ENCODE measurements at places on chromosomes 11 and 22.

DNA sequence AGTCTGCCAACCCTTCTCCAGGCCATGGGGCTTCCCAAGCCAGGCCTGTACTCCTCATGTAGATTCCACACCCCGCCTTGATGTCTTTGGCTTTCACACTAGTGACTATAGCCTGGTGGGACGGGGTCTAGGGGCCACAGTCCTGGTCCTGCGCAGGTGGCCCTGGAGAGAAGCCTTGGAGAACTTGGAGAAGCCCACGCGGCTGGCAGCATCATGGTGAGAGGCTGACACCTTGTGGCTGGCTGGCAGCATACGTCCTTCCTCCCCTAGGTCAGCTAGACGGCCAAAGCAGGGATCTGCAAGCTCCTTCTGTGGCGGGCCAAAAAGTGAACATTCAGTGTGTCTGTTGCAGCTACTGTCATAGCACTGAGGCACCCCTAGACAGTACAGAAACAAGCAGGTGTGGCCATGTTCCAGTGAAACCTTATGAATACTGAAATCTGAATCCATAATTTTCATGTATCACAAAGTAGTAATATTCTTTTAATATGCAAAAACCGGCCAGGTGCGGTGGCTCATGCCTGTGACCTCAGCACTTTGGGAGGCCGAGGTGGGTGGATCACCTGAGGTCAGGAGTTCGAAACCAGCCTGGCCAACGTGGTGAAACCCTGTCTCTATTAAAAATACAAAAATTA lies 42.0 kb downstream of the FAM83F start:
- no peak for DNase-seq

GRCh38 chr11:36488096-36488495 lies 22.0 kb downstream of the TRAF6 start:
- no peak for DNase-seq

DNA sequence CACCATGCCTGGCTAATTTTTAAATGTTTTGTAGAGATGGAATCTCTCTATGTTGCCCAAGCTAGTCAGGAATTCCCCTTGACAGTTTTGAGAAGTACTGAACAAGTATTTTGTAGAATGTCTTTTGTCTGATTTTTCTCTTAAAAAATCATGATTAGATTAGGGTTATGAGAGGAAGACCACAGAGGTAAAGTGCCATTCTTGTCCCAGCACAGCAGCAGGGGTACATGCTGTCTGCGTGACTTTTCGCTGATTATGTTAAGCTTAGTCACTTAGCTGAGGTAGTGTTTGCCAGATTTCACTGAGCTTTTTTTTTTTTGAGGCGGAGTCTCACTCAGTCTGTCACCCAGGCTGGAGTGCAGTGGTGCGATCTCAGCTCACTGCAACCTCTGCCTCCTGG lies 13.6 kb upstream of the NUP160 start:
- DNase-seq: no peak

- DNase-seq: no peak
Measured at GRCh38 chr11:61460474-61460881, 30.6 kb downstream of the SDHAF2 start.

DNA sequence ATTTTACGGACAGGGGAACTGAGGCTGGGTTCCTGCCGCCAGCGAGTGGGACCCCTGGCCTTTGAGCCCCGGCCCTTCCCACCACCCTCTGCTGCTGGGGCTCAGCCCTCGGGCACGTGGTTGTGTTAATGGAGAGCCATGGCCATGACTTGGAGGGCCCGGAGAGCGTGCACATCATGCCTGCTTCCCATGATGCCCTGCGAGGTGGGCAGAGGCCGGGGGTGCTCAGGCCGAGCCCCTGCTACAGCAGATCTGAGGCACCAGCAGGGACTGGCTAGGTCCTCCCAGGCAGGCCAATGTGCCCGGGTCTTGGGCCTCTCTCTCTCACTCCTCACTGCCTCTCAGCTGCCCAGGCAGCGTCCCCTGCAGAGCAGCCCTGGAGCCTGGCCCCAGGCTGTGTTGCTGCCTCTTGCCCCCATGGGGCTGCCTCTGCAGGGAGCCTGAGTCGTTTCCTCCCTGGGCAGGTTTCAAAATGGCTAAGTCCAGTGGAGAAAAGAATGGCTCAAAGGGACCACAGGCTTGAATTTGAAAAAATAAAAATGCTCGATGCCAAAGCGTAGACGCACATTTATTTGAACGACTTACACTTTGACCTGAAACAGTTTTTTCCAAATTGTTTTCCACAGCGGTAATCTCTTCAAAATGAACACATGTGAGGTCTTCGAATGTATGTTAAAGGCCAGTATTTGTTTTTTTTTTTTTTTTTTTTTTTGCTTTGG lies 72.6 kb upstream of the CLDN5 start:
- DNase-seq: no peak

GRCh38 chr22:46119093-46119728 lies 31.1 kb upstream of the PPARA start:
- no peak for DNase-seq

GRCh38 chr11:15941206-15941770 lies 415.1 kb downstream of the SOX6 start:
- DNase-seq: no peak

GRCh38 chr11:125332821-125333220 lies 163.2 kb downstream of the FEZ1 start:
- no peak for DNase-seq

- no peak for DNase-seq
Measured at GRCh38 chr11:33478111-33478573, 221.0 kb downstream of the HIPK3 start.

DNA sequence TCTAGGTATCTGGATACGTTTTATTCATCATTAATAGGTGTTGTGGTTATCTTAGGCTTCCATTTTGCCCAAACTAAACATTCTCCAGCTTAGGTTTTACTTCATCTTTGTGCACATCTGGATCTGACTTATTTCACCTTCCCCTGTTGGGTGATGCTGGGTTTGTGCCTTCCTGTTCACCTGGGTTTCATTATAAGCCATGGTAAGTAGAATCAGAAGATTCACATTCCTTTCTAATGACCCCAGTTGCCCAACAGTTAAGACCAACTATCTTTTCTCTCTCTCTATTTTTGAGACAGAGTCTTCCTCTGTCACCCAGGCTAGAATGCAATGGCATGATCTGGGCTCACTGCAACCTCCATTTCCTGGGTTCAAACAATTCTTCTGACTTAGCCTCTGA lies 44.6 kb downstream of the LMO2 start:
- DNase-seq: no peak

DNA sequence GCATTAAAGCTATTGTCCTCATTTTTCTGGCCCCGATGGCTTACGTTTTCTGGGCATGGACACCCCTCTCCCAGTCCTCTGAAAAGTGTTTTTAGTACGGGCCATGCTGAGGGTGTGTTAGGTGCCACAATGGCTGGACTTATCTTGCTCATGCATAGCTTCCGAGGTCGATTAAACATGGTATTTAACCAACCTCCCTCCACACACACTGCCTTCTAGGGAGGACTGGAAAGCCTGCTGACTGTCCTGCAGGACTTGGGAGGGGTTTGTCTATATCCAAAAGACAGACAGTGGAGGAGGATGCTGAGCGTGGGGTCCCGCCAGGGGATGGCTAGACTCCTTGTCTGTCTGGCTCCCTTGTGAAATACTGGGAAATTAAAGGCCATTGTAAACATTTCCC lies 95.3 kb downstream of the FBXO7 start:
- no peak for DNase-seq

GRCh38 chr11:72821221-72821919 lies 7.2 kb downstream of the ATG16L2 start:
- DNase-seq: no peak

DNA sequence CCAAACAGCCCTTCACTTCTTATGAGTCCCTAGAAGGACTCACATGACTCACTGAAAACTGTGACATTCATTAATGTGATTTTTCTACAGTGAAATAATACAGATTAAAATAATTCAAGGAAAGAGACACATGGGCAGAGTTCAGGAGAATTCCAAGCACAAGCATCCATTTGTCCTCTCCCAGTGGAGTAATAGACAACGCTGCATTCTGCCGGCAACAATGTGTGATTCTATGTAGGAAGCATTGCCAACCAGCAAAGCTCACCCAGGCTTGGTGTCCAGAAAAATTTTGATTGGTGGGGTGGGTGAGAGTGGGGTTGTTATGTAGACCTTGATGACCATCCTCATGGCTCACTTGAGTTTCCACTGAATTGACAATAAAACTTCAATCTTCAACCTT lies 123.9 kb downstream of the VPREB1 start:
- no peak for DNase-seq
